ENCODE measurements at places on chromosomes 5 and 9.

DNA sequence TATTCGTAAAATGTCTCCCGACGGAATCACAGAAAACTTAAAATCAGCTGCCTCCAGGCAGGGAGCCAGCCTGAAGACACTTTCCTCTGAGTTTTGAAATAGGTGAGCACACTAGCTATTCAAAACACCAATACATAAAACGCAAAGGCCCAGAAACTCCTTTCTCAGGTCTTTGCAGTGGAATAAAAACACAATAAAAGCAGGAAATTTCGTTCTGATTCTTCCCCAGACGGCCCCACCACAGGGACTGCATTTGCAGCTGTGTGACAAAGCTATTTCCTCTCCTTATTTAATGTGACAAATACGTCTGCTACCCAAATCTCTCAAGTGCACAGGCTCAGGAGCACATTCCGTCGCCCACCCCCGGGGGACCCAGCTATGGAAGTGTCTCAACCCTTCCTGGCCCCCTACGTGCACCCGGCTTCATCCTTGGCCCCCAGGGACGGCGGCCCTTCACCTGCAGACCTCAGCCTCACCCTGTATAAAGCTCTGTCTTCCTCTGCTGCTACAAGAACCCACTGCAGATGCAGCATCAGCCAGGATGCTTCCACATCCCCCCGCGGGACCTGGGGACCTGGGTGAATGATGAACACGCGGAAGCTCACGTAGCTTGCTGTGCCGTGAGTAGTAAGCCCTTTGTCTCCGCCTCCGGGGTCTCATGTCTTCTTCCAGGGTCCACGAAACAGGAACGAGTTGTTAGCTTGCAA is 24.9 kb downstream of the AHRR start:
- DNase-seq = no peak

GRCh38 chr5:59285300-59286016 is 608.1 kb downstream of the PDE4D start:
- no peak for DNase-seq

- DNase-seq = no peak
These were observed 518.0 kb downstream of the RAB3C start for GRCh38 chr5:59100875-59101274.

GRCh38 chr5:131384173-131384572 is 120.3 kb downstream of the CDC42SE2 start:
- no peak for DNase-seq

GRCh38 chr5:76404223-76405211 is 1.4 kb downstream of the IQGAP2 start:
- no peak for DNase-seq

- peak; percentile 62 for DNase-seq
These were observed 40.4 kb upstream of the SYNPO start for GRCh38 chr5:150599917-150600511.

- DNase-seq = no peak
These were observed 16.8 kb downstream of the GLDC start for GRCh38 chr9:6628704-6629103.

GRCh38 chr9:75896193-75896592 is 5.7 kb downstream of the PCSK5 start:
- no peak for DNase-seq

- no peak for DNase-seq
These were observed 196.1 kb downstream of the ARRDC3 start for GRCh38 chr5:91187032-91187431.

DNA sequence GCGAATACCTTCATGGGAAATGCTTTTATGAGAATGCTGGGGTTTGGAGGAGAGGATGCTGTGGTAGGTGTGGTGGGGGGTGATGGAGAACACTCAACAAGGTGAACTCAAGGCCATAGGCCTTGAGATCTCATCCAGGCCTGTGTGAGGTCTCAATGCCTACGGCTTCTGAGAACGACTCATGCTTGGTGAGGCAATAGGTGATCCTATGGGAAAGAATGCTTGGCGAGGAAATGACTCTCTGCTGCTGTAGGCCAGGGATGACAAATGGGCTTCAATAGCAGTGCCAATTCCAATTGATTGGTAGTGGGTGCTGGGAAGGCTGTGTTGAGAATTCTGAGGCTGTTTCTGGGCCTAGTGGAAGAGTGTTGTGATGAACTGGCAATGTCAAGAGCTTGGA is 280.2 kb upstream of the CLINT1 start:
- peak; percentile 96 for DNase-seq

DNA sequence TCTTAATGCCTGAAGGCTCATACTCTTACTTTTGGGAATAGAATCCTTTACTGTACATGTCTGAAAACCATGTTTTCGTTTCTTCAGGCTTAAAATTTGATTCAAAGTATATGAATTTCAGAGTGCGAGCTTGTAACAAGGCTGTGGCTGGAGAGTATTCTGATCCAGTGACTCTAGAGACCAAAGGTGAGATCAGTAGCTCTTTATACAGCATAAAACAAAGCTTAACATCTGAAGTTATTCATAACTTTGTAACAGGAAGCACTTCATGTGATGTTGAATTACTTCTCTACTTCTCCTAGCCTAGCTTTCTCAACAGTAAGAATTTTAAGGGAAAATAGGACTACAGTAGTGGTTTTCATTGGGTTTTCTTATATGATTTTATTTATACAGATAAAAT is 49.4 kb upstream of the FKTN start:
- DNase-seq = no peak

GRCh38 chr9:105280691-105281090 is 36.2 kb downstream of the SLC44A1 start:
- peak; percentile 87 for DNase-seq

DNA sequence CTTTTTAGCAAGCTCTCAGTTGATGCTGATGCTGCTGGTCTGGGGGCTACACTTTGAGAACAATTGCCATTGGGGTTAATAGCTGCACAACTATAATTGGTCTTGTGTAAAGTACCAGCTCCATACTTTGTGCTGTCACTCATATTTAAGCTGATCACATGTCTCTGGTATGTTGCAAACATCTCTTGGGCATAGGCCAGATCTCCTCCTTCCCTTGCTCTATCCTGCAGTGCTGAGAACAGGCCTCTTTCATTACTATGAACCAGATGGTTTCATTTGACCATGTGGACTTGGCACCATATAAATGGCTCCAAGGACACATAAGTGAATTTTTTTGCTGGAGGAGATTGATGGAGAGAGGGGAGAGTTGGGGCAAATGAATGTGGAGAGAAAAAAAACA is 48.4 kb downstream of the DMRT2 start:
- DNase-seq = peak; percentile 18

DNA sequence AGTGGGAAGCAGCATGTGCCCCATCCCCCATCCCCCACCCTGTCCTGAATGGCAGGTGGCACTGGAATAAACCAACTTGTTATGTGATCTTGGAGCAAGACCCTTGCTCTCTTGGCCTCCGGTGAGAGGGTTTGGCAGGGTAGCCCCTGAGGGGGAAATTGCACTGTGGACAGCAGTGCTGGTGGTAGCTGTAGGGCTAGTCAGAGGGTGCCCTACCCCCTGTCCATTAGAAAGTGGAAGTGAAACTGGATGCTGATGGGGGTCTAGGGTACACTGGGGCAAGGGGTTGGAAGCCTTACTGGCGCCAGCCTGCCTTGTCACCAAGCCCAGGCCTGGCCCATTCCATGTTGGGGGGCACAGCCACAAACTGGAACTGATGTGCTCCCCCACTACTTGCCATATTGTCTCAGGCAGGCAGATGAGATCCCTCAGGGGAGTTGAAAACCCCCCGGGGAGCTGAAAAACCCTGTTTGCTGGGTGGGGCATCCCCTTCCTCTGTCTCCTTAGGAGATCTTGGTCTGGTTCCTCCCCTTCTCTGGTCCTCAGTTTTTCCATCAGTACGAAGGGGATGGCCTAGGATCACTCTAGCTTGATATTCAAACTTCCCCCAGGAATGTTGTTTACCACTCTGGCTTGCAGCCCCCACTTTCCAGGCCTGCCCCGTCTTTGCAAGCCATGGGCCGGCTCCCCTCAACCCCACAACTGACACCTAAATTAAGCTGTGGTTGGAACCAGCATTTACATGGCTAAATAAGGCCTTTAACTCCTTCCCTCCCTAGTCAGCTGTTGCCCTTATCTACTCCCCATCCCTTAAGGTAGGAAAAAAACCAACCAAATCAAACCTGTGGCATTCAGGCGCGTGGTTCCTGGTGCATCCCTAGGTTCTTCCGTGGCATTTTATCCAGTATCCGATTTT is 14.4 kb upstream of the SYNPO start:
- no peak for DNase-seq

- DNase-seq = no peak
These were observed 41.4 kb downstream of the SYK start for GRCh38 chr9:90842996-90843395.

DNA sequence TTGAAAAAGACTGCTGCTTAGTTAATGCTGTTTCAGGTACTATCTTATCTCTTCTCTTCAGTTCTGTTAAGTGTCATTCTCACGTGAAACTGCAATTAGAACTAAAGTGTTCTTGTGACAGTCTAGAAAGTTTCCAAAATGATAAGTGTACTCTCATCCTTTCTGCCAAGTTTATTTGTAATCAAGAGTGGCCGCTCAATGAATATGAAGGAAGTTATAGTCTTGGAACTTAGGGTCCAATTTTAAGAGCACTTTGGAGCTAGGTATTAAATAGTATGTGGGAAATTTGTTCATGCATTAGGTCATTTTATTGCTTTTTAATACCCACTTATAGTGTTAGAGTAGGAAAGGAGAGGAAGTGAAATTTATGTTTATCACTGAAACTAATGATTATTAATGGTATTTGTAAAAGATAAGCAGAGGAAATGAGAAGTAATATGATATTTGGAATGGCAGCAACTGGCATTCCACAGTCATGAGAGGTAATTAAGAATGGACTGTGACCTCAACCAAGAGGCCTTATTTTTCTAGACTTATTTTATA is 20.4 kb downstream of the XRCC4 start:
- DNase-seq = peak; percentile 49

DNA sequence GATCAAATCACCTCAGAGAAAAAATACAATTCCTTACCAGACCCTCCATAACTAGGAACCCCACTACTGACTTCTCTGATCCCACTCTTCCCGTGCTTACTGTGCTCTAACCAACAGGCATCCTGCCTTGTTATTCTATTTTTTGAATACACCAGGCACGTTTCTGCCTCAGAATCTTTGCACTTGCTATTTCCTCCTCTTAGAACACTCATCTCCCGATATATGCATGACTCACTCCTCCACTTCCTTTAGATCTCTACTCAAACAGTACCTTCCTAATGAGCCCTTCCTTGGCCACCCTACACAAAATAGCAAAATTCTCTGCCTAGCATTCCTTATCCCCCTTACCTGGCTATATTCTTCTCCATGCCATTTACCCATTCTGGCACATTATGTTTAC is 43.9 kb downstream of the MAPKAP1 start:
- peak; percentile 67 for DNase-seq

- no peak for DNase-seq
These were observed 12.4 kb downstream of the IL5 start for GRCh38 chr5:132530946-132531345.

GRCh38 chr9:116149844-116150243 is 3.7 kb upstream of the PAPPA start:
- peak; percentile 40 for DNase-seq

DNA sequence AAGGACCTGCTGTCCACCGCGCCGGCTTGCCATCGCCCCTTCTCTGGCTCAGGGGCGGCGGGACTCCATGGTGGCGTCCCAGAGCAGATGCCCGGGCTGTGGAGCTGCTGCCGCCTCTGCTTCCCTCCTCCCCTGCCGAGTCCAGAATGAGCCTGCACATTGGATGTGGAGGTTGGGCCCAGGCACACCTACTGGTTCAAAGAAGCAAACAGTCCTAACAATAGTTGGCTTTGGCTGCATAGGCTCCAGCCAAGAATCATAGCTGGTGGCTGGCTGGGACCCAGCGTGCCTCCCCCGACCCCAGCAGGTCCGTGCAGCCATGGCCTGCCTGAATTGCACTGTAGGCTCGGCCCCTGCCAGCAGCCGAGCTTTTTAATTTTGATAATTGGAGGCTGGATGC is 25.8 kb downstream of the ADAMTSL2 start:
- DNase-seq = no peak

GRCh38 chr5:154449786-154450185 is 4.0 kb downstream of the SAP30L start:
- peak; percentile 29 for DNase-seq

DNA sequence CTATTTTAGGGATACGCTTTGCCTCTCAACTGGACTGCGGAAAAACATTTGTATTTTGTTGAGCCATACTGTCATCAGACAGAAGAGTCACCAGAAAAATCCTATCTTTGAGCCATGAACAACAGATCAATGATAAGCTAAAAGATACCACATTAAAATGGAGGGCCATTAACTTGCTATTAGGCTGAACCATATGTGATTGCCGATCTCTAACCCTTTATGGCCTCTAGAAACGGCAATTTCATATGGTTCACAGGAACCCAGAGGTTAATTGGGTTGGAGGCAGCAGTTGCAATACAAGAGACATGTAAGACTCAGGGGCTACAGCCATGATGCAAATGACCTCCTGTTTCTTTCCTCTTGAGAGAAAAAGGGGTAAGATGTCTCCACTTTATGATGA is 69.8 kb downstream of the MYO10 start:
- DNase-seq = no peak

DNA sequence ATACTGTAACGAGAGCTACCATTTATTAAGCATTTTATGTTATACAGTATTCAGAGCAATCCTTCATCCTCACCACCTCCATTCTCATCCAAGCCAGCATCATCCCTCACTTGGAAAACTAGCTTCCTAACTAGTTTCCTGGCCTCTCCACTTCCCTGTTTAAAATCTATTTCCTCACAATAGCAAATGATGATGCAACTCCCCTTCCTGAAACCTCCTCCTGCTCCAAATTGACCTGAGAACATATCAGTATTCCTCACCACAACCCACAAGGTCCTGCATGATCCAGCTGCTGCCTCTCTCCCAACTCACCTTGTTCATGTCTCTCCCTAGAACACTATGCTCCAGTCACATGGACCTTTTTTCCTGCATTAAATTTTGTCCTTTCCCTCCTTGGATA is 4.3 kb upstream of the SLC36A2 start:
- DNase-seq = no peak

DNA sequence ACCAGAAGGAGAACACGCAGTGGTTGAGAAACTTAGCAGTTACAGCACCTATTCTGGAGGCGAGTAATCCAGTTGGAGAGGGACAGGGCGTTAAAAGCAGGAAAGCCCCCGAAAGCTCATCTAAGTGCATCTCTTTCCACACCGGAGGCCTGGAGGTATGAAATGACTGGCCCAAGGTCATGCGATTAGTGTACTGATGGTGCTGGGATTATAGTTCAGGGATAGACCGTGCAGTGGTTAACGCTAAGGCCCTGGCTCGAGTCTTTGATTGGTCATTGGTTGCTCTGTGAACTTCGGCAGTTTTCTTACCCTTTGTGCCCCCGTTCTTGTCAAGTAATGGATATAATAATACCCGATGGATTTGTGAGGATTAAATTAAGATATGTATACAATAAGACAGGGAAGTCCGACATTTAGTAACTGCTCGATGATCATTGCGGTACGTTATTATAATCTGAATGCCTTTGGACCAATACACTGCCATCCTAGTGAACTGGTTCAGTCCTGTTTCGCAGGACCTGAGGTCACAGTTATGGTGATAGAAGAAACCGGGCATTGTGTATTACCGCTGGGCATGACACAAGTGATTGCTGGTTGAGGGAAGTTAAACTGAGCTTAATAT is 960 bp downstream of the CANX start:
- DNase-seq = peak; percentile 42

GRCh38 chr9:115167175-115167574 is 49.2 kb upstream of the TNC start:
- DNase-seq = peak; percentile 73

- DNase-seq = peak; percentile 41
These were observed 41.7 kb upstream of the SLC9A3 start for GRCh38 chr5:565782-566440.

- peak; percentile 58 for DNase-seq
These were observed 16.2 kb upstream of the TJP2 start for GRCh38 chr9:69157751-69158466.

GRCh38 chr5:83608122-83608521 is 112.5 kb downstream of the HAPLN1 start:
- DNase-seq = peak; percentile 43

Measured in fibroblast of mammary gland (primary cell).